ENCODE measurements at places on chromosomes 6 and 20.
A peak's percentile ranks its signal among the peaks of the same experiment; 100 is the strongest.

GRCh38 chr20:43849496-43850186 lies 65.0 kb upstream of the TOX2 start:
- peak; percentile 58 for DNase-seq

DNA sequence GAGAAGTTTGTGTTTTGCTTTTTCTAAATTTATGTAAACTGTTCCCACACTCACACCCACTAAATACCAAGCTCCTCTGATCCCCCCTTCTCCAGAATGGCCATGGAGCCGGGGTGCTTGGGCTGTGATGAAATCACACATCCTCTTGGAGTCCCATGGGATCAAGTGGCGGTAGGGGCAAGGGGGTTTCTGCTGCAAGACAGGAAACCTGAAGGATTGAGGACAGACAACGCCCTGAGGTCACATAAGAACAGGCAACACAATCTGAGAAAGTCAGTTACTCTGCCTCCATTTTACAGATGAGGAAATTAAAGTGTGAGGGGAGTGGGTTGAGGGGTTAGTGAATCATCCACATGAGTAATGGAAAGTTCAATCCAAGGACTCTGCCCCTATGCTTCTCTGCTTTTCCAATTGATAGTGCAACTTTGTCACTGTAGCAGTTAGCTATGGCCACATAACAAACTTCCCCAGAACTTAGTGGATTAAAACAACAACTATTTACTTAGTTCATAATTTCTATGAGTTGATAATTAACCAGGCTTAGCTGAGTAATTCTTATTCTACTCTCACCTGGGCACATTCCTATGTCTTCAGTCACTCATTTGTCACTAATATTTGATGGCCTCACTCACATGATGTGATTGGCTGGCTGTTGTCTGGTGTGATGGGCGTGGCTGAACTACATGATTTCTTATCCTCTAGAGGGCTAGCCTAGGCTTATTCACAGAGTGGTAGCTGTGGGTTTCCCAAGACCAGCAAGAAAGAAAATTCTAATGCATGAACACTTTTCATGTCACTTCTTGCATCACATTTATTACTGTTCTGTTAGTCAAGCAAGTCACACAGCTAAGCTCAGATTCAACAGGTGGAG lies 311.1 kb upstream of the RNF24 start:
- DNase-seq, result no peak

GRCh38 chr6:84093441-84094435 lies 60.2 kb downstream of the MRAP2 start:
- no peak for DNase-seq

DNA sequence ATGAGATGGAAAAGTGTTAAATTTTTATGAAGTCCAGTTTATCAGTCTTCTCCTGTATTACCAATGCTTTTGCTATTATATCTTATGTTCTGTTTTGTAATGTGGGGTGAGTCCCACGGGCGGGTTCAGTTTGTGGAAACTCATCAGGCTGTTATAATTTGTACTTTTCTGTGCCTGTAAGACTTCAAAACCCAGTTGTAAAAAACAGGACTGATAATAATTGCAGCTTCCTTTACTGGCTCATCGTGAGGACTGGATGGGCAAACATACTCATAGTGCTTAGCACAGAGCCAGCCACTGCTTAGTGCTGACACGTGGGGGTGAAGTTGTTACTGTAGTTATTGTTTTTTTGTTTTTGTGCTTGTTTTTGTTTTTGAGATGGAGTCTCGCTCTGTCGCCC lies 45.6 kb downstream of the TGM2 start:
- no peak for DNase-seq

GRCh38 chr20:59709636-59710035 lies 105.3 kb downstream of the PHACTR3 start:
- DNase-seq, result no peak

DNA sequence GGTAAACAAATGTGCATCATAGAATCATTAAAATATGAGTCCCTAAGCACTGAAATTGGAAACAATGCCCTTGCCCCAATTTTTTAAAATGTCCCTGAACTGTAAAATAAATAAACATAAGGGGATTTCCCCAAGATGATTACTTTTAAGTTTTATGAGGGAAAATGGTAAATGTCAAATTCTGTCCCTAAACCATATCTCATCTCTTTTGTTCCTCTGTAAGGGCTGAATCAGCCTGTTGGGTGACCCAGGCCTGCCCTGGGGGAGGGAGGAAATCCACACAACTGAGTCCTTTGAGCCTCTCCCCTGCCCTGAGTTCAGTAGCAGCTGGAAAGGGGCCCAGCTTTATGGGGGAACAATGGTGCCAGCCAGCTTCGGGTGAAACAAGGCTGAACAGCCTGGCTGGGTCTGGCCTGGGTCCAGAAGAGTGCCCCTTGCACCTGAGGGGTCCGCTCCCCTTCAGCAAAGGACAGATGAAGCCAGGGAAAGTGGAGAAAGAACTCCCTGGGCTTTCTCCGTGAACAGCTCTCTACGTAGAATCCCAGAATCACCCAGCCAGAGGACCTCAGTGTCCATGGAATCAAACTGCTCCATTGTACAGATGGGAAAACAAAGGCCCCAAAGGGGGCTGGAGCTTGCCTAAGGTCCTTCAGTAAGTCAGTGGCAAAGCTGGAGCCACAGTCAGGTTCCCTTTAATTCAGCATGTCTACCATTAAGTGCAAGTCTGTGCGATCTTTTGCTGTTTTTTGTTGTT lies 28.2 kb upstream of the ITCH start:
- DNase-seq, result no peak

GRCh38 chr6:44942201-44942600 lies 385.9 kb upstream of the RUNX2 start:
- no peak for DNase-seq

DNA sequence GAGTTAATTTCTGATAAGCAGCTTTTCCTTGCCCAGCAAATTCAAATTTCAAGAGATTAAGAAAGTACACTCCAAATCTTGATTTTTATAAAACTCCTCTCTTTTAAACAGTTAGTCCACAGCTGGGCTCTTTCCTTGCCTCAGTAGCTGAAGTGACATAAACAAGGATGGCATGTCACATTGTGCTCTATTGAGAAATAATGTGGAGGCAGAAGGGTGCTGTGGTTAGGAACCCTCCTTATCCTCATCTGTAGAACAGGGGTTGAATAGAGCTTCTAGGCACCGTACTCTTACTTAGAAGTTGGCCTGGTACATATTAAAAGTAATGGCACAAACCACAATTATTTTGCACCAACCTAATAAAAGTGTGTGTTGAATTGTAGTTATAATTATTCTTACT lies 70.3 kb downstream of the RSPO3 start:
- DNase-seq, result no peak

GRCh38 chr6:24004659-24005058 lies 121.4 kb upstream of the NRSN1 start:
- no peak for DNase-seq

GRCh38 chr20:16583474-16583873 lies 10.2 kb upstream of the KIF16B start:
- DNase-seq, result no peak

DNA sequence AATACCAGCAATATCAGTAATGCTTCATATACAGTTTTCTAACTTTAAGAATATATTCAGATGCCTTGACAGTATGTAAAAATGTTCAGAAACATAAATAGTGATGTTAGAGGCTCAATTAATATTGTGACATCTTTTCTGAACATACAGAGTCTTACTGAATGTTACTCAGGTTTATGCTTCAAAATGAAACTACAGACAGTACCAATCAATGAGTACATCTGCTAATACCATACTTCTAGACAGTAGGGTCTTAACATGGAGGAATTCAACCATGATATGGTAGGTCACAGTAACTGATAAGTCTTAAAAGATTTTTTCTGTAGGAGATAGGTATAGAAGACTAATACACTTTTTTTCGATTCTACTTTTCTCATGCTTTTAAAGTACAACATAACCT lies 8.3 kb downstream of the GCLC start:
- DNase-seq, result no peak

- DNase-seq, result no peak
Observed at GRCh38 chr6:150298030-150298380, 70.8 kb upstream of the IYD start.

DNA sequence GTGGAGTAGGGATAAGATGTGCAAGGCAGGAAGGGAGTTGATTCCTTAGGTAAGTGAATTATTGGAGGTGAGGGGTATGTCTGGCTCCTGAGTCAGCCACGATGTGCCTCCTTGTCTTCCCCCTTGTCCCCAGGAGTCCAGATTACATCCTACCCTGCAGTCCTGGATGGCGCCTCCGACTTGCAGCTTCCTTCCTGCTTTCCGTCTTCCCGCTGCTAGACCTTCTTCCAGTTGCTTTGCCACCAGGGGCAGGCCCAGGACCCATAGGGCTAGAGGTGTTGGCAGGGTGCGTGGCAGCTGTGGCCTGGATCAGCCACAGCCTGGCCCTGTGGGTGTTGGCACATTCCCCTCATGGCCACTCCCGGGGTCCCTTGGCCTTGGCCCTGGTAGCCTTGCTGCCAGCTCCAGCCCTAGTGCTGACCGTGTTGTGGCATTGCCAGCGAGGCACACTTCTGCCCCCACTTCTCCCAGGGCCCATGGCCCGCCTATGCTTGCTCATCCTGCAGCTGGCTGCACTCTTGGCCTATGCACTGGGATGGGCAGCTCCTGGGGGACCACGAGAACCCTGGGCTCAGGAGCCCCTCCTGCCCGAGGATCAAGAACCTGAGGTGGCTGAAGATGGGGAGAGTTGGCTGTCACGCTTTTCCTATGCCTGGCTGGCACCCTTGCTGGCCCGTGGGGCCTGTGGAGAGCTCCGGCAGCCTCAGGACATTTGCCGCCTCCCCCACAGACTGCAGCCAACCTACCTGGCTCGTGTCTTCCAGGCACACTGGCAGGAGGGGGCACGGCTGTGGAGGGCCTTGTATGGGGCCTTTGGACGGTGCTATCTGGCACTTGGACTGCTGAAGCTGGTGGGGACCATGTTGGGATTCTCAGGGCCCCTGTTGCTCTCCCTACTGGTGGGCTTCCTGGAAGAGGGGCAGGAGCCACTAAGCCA lies 4.9 kb downstream of the ABCC10 start:
- no peak for DNase-seq

DNA sequence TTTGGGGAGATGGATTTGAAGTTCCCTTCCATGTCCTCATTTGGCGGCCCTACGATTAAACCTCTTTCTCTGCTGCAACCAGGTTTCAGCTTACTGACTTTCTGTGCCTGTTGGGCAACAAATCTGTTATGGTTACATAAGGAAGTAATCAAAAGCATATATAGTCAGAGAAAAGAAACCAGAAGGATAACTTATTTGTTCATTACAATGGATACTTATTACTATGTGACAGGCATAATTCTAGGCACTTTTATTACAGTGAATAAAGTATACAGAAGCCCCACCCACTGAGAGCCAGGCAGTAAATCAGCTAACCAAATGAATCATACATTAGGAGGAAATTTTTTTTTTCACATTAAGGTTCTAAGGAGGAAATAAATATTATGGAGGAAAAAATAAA lies 9.6 kb upstream of the TRIM31 start:
- no peak for DNase-seq

- DNase-seq, result no peak
Observed at GRCh38 chr6:42383421-42384205, 68.1 kb downstream of the TRERF1 start.

DNA sequence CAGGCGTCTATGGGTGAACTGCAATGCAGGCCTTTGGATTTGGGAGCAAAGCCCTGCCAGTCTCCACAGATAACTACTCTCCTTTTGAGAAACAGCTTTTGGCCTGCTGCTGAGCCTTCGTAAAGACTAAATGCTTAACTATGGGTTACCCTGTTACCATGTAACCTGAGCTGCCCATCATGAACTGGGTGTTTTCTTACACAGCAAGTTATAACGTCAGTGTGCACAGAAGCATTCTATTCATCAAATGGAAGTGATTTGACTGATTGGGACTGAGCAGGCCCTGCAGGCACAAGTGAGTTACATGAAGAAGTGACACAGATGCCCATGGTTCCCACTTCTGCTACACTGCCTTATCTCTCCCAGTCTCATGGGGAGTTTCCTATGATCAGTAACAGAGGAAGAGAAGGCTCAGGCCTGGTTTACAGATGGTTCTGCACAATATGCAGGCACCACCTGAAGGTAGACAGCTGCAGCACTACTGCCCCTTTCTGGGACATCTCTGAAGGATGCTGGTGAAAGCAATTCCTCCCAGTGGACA lies 319.1 kb downstream of the CD83 start:
- DNase-seq, result no peak

- DNase-seq, result peak; percentile 59
Observed at GRCh38 chr6:74715355-74716085, 490.3 kb downstream of the COL12A1 start.

DNA sequence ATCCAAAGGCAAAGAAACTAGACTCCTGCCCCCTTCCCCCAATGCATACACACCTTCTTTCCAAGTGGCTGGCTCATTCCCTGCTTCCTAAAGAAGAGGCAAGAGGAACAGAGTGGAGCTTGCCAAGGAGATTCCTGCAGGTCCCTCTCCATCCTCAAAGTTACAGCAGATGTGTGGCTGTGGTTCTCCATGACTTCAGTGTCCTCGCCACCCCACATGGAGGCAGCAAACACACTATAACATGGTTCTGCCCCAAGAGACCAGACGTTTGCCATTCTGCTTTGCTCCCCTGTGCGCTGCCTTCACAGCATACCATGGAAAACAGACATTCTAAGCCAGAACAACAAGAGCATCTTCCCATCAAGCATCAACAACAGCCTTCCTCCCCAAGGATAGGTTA lies 84.4 kb downstream of the BACH2 start:
- no peak for DNase-seq

GRCh38 chr6:168190014-168190405 lies 111.0 kb upstream of the FRMD1 start:
- DNase-seq, result no peak

DNA sequence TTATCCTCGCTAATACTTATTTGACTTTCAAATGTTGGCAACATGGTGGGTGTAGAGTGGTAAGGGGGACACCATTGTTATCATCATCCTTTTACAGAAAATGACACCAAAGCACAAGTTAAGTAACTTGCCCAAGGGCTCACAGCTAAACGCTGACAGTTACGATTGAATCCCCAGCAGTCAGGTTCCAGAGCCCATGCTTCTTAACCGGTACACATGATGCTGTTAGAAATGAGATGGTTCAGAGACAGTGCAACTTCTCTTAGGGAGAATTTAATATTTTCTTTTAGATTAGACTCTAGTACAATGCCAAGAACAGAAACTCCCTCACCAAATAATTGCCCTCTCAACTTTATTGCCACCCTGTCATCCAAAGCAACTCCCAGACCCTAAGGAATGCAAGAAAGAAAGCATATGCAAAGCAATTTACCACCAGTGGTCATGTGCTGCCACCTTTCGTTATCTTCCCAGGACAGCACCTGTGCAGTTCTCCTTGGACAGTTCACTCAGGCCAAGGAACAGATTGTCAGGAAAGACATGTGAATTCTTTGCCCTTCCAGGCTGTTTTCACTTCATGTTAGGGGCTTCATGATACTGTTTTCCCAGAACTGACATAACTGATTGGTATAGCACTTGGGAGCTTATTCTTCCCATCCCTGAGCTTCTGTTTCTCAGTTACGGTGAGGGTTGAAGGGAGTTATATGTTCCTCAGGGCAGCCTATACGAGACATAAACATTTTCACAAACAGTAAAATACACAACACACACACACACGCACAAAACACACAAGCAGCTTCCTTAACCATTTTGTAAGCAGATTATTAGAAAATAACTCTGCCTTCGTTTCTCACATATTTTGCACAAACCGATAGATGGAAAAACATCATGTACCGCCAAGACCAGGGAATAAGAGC lies 5.1 kb downstream of the HLA-DMA start:
- DNase-seq, result peak; percentile 28

- peak; percentile 90 for DNase-seq
Observed at GRCh38 chr6:139925894-139926641, 551.6 kb upstream of the CITED2 start.
